Activated CD4-positive, alpha-beta T cell treated with anti-CD3 and anti-CD28 coated beads, Interleukin-2, amount 50 U/mL, for 4 hours (primary cell): ENCODE measurements at places on chromosomes 4 and X.
A peak's percentile ranks its signal among the peaks of the same experiment; 100 is the strongest.

GRCh38 chr4:170110285-170110672, 20.5 kb upstream of the AADAT start:
- no peak for DNase-seq

GRCh38 chr4:36786519-36786918, 458.0 kb upstream of the NWD2 start:
- DNase-seq: no peak

- no peak for DNase-seq
Observed at GRCh38 chr4:89879215-89879614, 15.4 kb upstream of the MMRN1 start.

- no peak for DNase-seq
Observed at GRCh38 chr4:102862016-102862415, 6.8 kb upstream of the CISD2 start.

DNA sequence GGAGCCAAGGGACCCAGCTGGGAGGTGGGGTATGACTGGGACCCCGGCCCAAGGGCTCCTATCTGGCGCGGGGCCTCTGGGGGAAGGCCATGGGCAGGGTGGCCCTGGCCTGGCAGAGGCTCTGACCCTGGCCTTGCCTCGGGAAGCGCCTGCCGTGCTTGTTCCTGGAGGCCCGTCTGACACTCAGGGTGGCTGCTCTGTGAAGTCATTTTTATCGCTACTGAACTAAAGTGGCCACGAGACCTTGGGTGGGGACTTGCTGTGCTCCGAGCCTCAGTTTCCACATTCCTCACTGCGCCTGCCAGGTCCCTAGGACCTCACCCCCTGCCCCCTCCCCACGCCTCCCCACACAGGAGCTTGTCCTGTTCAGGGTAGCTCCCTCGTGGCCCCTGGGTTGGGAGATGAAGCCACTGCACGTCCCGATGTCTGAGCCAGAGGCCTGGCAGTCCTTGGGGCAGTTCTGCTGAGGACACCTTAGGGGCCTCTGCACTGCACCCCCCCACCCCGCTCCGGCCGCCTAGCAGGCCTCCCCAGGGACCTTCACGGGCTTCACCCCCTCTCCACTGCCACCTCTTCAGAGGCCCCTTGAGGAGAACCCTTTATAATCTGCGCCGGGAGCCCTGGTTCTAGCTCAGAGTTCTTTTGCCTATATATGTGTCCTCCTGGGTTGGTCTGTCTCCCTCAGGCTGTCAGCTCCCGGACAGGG, 639 bp upstream of the SORCS2 start:
- DNase-seq: no peak

DNA sequence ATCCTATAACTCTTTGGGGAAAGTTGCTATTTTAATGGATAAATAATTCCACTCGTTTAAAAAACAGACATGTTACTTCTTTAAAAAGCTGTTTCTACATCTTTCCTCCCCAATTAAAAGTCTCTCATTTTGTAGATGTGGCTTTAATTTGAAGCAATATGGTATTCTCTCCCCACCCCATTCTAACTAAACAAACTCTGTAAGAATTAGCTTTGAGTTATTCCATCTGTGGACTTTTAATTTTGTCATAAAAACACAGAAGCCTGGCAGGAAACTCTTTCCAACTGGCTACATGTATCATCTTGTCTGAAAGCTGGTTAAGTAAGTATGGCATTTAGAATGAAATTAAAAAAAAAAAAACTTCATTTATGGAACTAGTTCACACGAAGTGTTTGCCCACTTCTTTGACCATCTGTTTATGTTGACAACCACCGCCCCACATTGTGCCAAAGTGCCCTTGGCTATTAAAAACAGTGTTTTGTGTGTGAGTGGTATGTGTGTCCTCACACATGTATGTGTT, 140.3 kb downstream of the NAA11 start:
- DNase-seq: no peak

DNA sequence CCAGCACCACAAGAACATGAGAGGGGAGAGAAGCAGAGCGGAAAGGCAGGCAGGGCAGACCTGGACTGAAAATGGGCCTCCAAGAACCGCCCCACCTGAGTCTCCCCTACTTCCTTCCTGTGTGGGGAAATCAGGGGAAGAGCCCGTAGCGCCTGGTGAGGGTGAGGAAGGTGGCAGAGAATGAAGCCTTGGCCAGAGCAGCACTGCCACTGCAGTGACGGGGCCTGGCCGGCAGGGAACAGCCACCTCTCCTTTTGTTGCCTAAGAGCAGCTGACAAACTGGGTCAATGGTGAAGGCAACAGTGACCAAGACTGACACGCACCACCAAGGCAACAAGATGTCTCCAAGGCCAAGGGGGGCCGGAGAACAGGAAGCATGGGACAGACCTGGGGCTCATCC, 58.4 kb upstream of the CBR4 start:
- no peak for DNase-seq

DNA sequence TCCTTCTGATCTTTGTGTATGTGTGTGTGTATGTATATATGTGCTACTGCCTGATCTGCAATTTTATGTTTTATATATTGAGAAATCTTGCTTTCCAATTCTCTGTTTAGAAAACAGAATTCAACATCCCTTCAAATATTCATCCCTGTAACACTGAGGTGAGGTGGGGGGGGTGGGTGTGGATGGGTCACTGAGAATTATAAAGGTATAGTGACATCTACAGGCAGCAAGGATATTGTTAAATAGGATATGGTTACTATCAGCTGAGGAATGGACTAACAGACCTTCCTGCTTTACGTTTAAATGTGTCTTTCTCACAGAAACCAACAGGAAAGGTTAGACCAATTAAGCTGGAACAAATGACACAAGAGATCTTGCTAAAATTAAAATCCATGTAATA, 19.0 kb upstream of the MAGEB2 start:
- no peak for DNase-seq

- DNase-seq: no peak
Observed at GRCh38 chrX:36861601-36862000, 146.6 kb upstream of the FAM47C start.

GRCh38 chr4:186651624-186652023, 72.0 kb downstream of the FAT1 start:
- no peak for DNase-seq

DNA sequence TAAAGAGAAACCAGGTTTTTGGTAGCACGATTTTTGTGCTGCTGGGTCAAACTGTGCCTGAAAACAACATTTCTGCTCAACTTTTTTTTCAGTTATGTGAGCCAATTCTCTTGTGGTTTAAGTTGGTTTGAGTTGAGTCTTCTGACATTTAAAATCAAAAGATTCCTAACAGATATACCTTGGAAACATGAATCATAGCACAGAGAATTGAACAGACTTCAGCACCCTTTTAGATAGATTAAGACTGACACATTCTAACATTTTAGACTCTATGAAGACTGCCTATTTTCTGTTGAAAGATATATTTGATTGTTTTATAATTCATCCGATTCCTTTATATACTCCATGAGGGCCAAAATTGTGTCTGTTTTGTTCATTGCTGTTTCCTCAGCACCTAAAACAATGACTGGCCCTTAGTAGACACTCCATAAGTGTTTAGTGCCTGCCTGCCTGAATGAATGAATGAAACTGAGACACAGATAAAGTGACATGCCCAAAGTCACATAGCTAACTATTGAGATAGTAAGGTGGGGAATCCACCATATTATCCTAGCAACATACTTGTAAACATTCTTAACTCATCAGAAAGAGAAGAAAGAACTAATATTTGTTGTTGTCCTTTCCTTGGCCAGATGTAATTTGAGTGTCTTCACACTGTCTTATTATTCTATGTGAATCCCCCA, 624.0 kb downstream of the MID1IP1 start:
- DNase-seq: no peak

GRCh38 chr4:26020083-26020668, 106.2 kb downstream of the SMIM20 start:
- peak; percentile 16 for DNase-seq

DNA sequence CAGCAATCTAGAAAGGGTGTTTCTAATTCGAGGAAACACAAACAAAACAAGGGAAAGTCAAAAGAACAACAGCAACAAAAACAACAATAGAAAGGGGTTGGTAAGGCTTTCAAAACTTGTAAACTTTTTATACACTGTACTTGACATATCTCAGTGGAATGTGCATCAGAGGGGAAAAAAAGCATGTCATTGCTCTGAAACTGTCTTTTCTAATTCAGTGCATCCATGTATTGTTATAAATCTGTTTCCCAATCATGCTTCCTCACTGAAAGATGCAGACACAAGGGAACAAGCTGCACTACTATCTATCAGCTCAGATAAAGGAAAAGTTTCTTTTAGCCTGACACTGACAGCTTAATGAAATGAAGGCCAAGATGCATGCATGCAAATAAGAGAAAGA, 44.2 kb upstream of the PCDH18 start:
- no peak for DNase-seq

DNA sequence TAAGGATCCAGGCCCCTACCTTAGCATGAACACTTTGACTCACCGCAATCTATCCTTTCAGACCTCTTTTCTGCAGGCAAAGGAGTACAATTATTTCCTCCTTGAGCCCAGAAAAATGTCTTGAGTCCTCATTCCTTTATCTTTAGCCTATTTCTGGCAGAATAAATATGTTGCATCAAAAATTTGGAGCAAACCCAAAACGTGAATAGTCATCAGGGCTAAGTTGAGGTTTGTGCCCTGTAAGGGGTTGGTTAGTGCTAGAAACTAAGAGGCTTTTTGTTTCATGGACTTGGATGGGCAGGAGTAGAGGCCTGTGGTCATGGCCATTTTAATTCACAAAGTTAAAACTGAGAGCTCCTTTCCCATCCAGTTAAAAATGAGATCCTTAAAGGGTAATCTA, 460.3 kb downstream of the GBA3 start:
- DNase-seq: no peak

DNA sequence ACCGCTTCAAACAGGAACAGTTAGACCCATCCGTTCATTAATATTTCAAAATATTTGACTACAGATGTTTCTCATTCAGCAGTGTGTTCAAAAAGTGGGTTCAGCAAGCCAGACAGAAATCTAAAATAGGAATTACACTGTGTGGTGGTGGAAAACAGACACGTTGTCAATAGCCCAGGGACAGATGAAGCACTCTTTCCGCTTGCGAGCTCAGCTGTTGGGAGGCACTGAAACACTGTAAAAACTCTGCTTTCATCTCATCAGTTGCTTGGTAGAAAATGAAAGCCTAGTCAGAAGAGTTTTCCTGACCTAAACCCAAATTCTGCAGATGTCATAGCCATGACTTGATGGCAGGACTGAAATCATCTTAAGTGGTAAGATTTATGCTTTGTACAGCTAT, 38.5 kb downstream of the LRP2BP start:
- no peak for DNase-seq

DNA sequence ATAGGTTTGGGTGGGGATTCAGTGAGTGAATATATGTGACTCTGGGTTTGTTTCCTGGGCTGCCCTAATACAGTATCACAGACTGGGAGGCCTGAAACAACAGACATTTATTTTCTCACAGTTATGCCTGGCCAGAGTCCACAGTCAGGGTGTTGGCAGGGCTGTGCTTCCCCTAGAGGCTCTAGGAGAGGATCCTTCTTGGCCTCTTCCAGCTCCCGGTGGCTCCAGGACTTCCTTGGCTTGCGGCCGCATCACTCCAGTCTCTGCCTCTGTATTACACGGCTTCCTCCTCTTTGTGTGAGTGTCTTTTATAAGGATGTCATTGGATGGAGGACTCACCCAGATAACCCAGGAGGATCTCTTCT, 5.2 kb upstream of the JAKMIP1 start:
- DNase-seq: no peak

- no peak for DNase-seq
Observed at GRCh38 chr4:102355748-102356147, 10.5 kb upstream of the SLC39A8 start.

GRCh38 chr4:85783483-85783882, 308.5 kb downstream of the ARHGAP24 start:
- no peak for DNase-seq

DNA sequence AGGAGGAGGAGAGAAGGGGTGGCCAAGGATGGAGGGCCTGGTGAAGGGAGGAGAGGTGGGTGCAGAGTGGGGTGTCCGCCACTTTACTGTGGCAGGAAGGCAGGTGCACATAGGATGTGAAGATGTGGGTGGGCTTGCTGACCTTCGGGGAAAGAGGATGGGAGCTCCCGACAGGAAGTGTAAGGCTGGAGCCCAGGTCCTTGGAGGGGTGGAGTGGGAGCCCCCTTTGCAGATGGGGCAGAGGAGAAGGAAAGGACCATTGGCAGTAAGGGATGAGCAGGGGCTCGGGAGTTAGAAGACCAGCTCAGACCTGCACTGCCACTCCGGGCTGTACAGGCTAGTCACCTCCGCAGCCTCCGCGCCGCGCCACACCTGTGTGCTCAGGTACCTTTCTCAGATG, 89.5 kb downstream of the EVC start:
- no peak for DNase-seq

GRCh38 chrX:41384051-41384705, 50.2 kb downstream of the DDX3X start:
- peak; percentile 49 for DNase-seq

DNA sequence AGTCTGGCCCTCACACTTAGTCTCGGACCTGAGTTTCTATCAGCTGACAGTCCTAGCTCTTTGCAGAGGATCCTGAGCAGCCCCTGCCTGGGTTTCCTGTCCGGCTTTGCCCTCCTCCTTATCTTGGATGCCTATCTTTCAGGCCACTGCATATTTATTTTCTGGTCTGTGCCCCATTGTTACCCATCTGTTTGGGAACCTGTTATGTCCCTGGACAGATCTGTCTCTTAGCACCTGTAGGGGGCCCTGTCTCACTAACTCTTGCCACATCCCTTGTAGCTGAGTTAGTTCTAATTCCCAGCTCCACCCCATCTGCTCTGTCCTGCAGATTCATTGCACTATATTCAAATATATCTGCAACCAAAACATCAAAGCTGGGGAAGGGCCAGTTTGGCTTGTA, 514.9 kb upstream of the LCORL start:
- no peak for DNase-seq

GRCh38 chrX:44529310-44529709, 13.3 kb downstream of the FUNDC1 start:
- DNase-seq: no peak

GRCh38 chr4:11881947-11882346, 453.3 kb upstream of the HS3ST1 start:
- no peak for DNase-seq

- no peak for DNase-seq
Observed at GRCh38 chr4:7831330-7831729, 108.3 kb downstream of the AFAP1 start.

- no peak for DNase-seq
Observed at GRCh38 chr4:153643406-153644383, 40.4 kb upstream of the TLR2 start.

- no peak for DNase-seq
Observed at GRCh38 chrX:44989995-44990770, 117.2 kb downstream of the KDM6A start.

DNA sequence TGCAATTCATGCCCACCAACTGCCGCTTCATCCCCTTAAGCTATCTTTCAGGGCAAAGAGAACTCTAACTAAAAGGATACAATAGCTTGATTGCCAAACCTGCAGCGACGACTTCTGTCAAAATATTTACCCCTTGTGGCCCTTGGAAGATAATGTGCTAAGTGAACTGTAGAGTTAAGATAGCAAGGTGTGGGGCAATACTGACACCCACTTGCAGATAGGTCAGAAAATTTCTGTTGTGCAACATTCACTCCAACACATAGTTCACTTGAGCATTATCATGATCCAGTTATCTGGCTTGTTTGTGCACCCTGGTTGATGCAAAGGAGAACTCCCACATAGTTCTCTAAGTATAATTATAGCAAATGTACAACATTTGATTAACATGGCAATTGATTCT, 55.6 kb downstream of the RHOXF2B start:
- no peak for DNase-seq

GRCh38 chrX:31272472-31272775, 200.6 kb upstream of the FTHL17 start:
- DNase-seq: no peak

- no peak for DNase-seq
Observed at GRCh38 chr4:78162821-78163220, 105.7 kb downstream of the FRAS1 start.
